ENCODE measurements at places on chromosomes 5 and 9.

GRCh38 chr5:28855626-28856025 lies 1817.2 kb upstream of the CDH9 start:
- no peak for DNase-seq

DNA sequence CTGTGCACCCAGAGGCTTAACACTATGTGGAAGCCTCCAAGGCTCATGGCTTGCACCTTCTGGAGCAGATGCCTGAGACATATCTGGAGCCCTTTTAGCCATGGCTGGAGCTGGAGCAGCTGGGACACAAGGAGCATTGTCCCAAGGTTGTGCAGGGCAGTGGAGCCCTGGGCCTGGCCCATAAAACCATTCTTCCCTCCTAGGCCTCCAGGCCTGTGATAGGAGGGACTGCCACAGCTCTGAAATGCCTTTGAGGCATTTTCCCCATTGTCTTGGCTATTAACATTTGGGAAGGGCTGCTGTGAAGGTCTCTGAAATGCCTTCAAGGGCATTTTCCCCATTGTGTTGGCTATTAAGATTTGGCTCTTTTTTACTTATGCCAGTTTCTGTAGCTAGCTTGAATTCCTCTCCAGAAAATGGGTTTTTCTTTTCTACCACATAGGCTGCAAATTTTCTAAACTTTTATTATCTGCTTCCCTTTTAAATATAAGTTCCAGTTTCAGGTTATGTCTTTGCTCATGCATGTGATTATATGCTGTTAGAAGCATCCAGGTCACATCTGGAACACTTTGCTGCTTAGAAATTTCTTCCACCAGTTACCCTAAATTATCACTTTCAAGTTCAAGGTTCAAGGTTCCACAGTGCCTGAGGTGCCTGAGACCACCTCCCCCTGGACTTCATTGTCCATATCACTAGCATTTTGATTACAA lies 221.2 kb downstream of the ADAMTSL1 start:
- no peak for DNase-seq

GRCh38 chr5:58076483-58077257 lies 383.2 kb downstream of the PLK2 start:
- DNase-seq, result no peak

GRCh38 chr5:160250826-160251225 lies 21.5 kb downstream of the FABP6 start:
- DNase-seq, result no peak

GRCh38 chr9:82206946-82207345 lies 218.4 kb downstream of the SPATA31D1 start:
- DNase-seq, result no peak

DNA sequence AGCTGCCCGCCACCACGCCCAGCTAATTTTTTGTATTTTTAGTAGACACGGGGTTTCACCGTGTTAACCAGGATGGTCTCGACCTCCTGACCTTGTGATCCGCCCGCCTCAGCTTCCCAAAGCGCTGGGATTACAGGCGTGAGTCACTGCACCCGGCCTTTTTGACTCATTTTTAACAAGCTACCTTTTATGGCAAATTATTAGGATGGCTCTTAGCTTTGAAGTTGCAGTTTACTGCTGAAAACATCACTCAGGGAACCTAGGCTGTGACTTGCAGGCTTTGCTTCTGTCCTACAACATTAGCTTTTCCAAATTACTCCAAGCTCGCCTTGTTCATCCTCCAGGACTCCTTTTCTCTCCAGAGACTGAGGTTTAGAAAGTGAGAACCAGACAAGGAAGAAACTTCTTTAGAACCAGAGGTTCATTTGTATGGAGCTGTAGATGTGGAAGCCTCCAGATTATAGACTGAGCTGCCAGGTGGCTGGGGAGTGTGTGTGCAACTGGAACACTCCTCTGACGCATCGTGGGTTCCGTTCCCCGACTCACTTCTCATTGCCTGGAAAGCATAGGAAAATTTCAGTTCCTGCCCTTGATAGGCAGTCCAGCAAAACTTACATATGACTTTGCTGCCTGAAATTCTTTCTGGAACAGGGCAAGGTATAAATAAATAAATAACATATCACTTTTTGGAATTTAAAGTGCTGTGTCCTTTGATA lies 23.8 kb upstream of the SPTAN1 start:
- DNase-seq, result no peak

- DNase-seq, result no peak
Observed at GRCh38 chr9:214648-215493, at the start of gene DOCK8. DOCK8 (plus strand) TSS chr9:214865; CDS start chr9:214977, 112 bp downstream.

DNA sequence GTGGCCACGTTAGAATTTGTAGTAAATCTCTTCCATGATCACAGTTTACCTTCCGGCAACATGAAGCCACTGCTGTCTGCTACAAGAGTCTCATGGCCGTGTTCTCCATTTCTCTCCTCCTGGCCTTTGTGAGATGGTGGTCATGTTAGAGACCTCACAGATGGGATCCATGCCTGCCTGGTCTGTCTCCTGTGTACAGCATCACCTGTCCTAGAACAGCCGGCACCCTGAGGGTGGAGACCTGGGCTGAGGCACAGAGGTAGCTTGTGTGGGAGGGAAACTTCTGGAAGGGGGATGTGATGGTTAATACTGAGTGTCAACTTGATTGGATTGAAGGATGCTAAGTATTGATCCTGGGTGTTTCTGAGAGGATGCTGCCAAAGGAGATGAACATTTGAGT lies 3.1 kb upstream of the FCN2 start:
- no peak for DNase-seq

- DNase-seq, result no peak
Observed at GRCh38 chr5:112584781-112585180, 152.9 kb upstream of the APC start.

GRCh38 chr9:34506623-34507022 lies 16.2 kb downstream of the ENHO start:
- no peak for DNase-seq

GRCh38 chr9:3074247-3074646 lies 230.4 kb upstream of the PUM3 start:
- no peak for DNase-seq

DNA sequence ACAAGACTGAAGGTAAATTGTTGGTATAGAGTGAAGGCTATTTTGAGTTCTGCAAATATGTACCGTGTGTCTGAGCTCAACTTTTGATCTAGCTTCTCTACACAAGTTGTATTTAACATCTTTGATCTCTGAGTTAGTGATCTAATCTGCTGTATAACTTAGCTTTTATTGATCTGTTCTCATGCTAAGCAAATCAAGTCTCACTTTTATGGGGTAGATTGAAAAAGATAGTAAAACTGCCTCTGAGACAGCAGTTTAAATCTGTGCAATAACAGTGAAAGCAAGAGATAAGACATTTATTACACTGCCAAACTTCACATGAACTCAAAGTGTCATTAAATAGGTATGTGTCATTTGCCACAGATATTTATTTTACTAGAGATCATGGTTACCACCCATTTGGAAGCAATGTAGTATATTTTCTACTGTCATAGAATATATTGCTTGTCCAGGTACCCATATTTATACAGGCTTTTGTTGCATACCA lies 477.3 kb downstream of the ISL1 start:
- no peak for DNase-seq

DNA sequence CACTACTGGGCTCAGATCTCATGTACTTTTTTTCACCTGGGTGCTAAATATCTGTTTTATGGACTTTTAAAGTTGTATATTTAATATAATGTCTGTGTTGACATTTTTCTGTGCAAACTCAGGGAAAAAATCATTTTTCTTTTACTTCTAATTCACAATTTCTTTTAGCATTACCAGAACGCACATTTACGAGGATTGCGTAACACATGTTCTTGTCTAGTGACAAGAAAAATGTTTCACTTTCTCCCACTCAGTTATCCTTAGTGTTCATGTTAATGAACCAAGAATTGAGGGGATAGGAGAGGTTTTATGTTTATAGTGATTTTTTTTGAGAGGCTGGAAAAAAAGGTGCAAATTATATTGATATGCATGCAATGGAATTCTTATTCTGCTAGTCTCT lies 86.3 kb upstream of the PJA2 start:
- DNase-seq, result no peak

- DNase-seq, result no peak
Observed at GRCh38 chr5:139379626-139380449, 3.3 kb downstream of the SLC23A1 start.

DNA sequence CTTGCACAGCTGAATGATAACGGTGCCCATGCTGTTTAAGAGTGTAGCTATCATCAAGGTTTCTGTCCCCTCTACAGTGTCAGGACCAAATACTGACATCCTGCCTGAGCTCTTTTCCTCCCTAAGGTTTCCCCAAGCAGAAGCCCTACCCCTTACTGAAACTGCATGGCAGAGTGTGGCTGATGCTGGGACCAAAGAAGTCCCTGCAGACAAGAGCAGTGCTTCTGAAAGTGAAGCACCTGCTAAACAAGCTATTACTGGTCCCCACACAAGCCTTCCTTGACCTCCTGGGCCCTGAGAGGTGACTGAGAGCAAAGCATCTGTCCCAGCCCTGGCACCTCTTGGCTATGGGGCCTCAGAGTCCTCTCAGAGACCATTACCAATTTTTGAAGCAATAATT lies 56.1 kb downstream of the CFAP90 start:
- no peak for DNase-seq

DNA sequence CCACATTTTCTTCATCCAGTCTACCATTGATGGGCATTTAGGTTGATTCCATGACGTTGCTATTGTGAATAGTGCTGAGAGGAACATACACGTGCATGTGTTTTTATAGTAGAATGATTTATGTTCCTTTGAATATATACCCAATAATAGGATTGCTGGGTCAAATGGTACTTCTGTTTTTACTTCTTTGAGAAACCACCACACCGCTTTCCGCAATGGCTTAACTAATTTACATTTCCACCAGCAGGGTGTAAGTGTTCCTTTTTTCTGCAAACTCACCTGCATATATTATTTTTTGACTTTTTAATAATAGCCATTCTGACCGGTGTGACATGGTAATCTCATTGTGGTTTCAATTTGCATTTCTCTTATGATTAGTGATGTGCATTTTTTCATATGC lies 82.2 kb upstream of the RFX3 start:
- DNase-seq, result no peak

GRCh38 chr9:27537027-27537435 lies 7.4 kb upstream of the MOB3B start:
- peak; percentile 81 for DNase-seq

Data from renal cortical epithelial cell (primary cell).